ENCODE measurements at places on chromosomes 2 and 18.

DNA sequence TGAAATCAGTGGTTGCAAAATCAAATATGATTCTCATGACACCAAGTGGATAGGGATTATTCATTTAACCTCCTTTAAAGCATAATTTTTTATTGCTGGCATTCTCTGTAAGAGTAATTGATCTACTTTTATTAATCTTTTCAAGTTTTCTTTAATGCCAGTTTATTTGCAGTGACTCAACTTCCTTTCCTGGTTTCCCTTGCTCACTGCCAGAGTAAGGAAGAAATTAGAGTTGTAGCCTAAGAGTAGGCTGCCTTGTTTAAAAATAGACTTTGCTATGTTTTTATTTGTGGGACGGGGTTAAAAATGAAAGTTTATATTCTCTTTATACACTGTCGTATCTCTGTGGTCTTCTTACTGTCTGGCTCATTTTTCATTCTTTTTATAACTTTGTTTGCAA, 148.6 kb downstream of the WDR7 start:
- no peak for DNase-seq

DNA sequence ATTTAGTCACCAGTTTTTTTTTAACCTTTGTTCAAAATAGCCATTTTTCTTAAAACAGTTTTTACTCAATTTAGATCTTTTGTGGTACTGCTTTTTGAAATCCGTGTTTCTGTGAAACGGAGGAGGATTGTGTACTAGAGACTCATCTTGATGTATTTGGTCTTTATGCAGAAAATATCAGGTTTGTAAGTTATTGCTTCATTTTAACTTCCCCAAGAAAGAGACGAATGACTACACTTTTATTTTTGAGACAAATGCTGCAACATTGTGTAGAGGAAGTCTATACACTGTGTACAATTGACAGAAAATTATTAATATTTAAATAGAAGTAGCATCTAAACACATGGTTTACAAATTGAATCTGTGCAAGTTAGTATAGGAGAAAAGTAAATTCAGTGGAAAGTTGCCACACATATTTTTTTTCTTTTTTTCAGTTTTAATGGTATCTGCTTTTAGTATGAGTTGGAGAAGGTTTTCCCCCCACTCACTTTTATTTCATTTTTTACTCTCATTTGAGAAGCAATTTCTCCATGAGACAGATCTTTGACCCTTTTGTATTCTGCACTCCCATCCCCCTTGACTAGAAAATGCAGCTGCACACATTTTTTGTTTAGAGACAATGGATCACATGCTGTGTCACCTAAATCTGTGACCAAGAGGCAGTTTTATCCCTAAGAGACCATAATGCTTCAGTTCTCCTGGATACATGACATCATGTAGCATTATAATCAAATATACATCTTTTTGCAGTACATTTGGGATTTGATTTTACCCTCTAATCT, 200.8 kb upstream of the STON1 start:
- DNase-seq = no peak

- DNase-seq = no peak
Observed at GRCh38 chr2:142883526-142883925, 6.1 kb downstream of the KYNU start.

- no peak for DNase-seq
Observed at GRCh38 chr2:239136762-239137161, 264.1 kb downstream of the HDAC4 start.

DNA sequence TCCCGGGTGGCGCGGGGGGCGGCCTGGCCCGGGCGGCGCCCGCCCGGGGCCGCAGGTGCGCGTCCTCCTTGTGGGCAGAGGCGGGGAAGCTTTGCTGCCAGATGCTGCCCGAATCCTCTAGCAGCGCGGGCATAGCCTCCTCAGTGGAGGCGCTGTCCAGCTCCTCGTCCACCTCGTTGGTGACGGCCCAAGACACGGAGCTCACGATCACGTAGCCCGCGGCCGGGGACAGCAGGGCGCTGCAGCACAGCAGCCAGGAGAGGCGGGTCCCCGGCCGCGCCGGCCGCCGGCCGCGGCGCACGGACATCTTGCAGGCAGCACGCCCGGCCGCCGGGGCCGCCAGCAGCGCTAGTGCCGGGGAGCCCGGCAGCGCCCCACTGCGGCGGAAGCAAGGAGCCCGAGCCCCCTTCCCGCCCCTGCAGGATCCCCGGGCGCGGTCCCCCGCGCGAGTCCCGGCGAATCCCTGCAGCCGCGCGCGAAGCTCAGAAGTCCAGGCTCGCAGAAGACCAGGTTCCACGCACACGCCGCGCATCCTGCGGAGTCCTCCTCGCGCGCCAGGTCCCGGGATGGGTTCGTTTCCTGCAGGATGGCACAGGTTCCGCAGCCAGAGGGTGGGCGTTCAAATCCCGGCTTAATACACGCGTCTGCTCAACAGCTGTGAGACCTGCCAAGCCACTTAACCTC, at the start of gene CREG2:
CREG2 (minus strand) TSS at position 353 of the 684 bp plus-strand sequence; CDS start at position 307, 46 bp downstream.
- DNase-seq = peak; percentile 36

DNA sequence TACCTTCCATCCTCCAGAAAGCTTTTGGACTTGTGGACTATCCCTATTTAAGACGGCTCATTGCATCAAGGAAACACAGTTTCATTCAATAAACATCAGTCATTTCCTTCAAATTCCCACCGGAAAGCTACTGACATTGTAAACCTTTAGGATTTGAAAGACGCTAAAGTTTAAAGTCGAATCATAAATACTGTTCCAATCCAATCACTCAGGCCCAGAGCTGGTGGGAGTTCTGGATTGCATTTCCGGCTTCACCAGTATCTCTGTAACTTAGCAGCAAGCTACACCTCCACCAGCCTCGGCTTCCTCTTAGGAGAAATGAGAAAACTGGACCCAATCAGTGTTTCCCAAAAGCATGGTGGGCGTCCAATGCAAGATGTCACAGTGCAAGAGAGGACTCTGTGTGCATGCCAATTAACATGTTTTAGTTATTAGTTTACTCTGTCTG, 1.6 kb downstream of the WDFY1 start:
- no peak for DNase-seq

DNA sequence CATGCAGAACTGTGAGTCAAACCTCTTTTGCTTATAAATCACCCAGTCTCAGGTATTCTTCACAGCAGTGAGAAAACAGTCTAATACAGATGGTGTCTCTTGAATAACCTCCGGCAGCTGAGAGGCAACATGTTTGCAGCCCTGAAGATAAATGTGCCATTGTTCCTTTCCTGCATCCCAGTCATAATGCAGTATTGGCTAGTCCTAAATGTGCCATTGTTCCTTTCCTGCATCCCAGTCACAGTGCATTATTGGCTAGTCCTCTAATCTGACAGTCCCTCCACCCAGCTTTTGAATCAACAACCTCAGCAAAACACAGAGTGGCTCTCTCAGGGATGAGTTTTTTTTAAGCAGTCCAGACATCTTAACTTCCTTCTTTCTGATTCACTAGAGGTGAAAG, 550.7 kb downstream of the RIT2 start:
- DNase-seq = no peak

DNA sequence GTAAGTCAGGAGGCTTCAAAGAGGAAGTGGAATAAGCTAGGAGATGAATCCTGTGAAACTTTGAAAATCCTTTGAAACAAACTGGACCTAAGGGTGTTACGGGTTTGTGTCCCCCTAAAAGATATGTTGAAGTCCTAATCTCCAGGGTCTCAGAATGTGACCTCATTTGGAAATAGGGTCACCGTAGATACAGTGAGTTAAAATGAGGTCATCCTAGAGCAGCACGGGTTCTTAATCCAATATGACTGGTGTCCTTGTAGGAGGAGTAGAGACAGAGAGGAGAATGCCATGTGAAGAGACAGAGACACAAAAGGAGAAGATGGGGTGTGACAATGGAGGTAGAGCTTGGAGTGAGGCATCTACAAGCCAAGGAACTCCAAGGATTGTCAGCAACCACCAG, 26.9 kb upstream of the NEB start:
- no peak for DNase-seq

GRCh38 chr2:102021779-102022178, 30.0 kb downstream of the IL1R2 start:
- DNase-seq = no peak

- no peak for DNase-seq
Observed at GRCh38 chr18:13791181-13791580, 32.8 kb upstream of the MC5R start.

GRCh38 chr18:37501136-37501535, 64.5 kb downstream of the CELF4 start:
- DNase-seq = no peak

GRCh38 chr2:115484486-115484885, 1042.0 kb downstream of the DPP10 start:
- DNase-seq = no peak

GRCh38 chr2:103172821-103173220, 411.0 kb downstream of the TMEM182 start:
- DNase-seq = no peak

DNA sequence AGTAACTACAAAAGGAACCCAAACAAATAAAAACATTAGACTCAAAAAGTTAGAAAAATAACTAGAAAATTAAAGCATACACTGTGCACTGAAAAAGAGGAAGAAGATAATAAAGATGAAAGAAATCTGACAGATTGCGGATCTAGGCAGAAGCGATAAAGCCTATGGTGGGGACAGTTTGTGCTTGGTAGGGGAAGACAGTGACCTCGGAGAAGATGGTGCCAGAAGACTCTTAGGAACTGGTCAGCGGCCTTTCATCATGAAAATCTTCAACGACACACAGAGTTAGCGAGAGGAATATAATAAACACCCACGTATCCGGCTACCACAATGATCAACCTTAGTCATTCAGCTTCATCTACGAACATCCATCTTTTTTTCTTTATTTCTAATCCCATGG, 180.5 kb downstream of the HDAC4 start:
- DNase-seq = no peak

GRCh38 chr18:29439398-29439797, 1262.5 kb upstream of the CDH2 start:
- no peak for DNase-seq

GRCh38 chr2:238486123-238486848, 59.6 kb downstream of the ASB1 start:
- DNase-seq = no peak

GRCh38 chr2:219552382-219553167, 8.7 kb downstream of the TMEM198 start:
- peak; percentile 59 for DNase-seq

GRCh38 chr2:70643715-70644114, 90.1 kb upstream of the TGFA start:
- DNase-seq = no peak

GRCh38 chr2:26916128-26916692, 54.2 kb upstream of the MAPRE3 start:
- no peak for DNase-seq

- DNase-seq = no peak
Observed at GRCh38 chr2:42726680-42727079, 37.3 kb downstream of the OXER1 start.

Measured in activated CD4-positive, CD25-positive, alpha-beta regulatory T cell (primary cell).